Diencephalon (tissue), 1 donor: ENCODE measurements at places on chromosomes 16 and 17. TPM values are rescaled to one million over a fixed set of nuclear protein-coding genes. Genes with fewer than 3 reads are reported as not detected.

The CSNK2A2 gene
- 33.4 TPM for total RNA-seq

The CD300H gene
- not detected for total RNA-seq

The UTP18 gene
- total RNA-seq = 45.2 TPM

The KRTAP4-7 gene
- not detected for total RNA-seq

The ACSF2 gene
- 4.8 TPM for total RNA-seq
